ENCODE measurements at places on chromosomes 6 and 20. TPM values are rescaled to one million over a fixed set of nuclear protein-coding genes. Genes with fewer than 3 reads are reported as not detected.

DNA sequence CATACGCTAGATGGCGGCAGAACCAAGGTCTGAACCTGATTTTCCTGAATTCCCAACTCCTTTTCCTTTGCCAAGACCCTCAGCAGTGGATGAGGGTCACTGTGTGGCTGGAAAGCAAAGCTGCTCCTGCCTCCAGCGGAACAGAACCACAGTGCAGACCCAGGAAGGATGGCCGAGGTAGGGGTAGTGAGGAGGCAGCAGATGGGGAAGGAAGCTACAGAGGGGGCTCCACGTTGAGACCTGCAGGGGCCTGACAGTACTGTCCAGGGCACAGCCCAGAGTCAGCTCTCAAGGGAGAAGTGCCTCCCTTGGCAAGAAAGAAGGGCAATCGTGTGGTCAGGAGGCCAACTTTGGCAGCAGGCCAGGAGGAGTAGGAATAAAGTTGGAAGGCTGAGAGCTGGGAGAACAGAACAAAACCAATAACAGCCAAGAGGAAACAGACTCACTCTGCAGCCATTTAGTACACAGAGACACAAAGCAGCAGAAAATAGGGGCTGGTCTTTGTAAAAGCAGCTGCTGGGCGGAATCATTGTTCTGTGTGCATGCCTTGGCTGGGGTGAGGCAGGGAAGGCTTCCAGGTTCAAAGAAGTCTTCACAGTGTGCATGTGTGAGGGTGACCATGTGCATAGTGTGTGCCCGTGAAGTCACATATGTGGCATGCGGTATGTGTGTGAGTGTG is 3.1 kb downstream of the GABRR2 start:
- H3K27ac ChIP-seq = peak overlapping the region; percentile 63
- H3K36me3 ChIP-seq = no peaks in the 10 kb centered on the region
- H3K27me3 ChIP-seq = no peaks in the 10 kb centered on the region
- peak overlapping the region; percentile 3 for H3K4me3 ChIP-seq
- DNase-seq = peak; percentile 80

- no peak overlapping the region for H3K27ac ChIP-seq
Measured at GRCh38 chr6:25866011-25866410, 8.0 kb downstream of the SLC17A3 start.

The GDAP1L1 gene
- not detected for total RNA-seq

The NKX2-4 gene
- total RNA-seq = not detected

DNA sequence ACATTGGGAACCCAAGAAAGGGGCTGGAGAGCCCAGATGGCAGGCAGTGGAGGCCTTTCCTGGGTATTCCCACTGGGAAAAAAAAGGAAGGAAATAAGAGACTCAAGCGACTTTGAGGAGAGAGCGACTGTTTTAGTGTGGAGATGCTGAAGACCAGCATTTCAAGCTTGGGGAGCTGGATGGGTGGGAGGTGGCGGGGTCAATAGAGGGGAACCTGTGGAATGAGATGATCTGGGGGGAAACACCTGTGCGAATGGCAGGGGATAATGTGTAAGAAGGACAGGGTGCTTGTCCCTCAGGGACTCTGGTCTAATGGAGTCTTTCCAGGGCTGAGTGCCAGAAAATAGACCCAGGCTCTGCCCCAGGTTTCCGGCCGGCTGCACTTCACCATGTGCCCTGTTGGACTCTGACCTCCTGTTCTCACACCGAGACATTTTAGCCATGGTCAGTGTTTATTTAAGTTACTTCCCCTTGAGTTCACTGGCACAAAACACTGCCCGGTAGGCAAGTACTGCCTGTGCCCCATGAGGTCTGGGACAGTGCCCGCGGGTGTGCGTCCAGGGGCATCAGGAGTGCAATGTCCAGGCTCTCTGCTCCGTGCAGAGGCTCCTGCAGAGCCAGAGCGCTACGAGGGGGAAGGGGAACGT is 50.4 kb upstream of the NKX2-2 start:
- no peak overlapping the region for H3K4me3 ChIP-seq
- no peak for DNase-seq
- H3K36me3 ChIP-seq = no peaks in the 10 kb centered on the region
- H3K27me3 ChIP-seq = peaks cover 7% of the 10 kb centered on the region
- no peaks in the 10 kb centered on the region for H3K4me1 ChIP-seq

DNA sequence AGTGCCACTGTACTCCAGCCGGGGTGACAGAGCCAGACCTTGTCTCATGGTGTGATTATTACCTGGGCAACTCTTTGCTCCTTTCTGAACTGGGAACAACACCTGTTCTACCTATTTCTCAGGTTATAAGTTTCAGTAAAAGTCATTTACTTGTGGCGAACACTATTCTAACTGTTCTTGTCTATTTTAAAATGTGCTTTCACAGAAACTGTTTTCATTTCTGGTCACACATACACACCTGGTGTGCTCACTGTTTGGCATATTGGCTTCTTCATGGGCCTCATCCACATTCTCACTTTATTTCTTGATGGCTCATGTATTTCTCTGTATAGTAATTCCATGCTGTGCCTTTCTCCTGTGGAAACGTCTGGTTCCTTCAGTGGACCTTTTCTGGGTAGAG is 30.5 kb upstream of the XRN2 start:
- no peak for DNase-seq
- H3K4me1 ChIP-seq = no peaks in the 10 kb centered on the region
- no peak overlapping the region for H3K27ac ChIP-seq
- H3K36me3 ChIP-seq = no peaks in the 10 kb centered on the region
- no peak overlapping the region for H3K4me3 ChIP-seq
- H3K27me3 ChIP-seq = no peaks in the 10 kb centered on the region

- H3K4me1 ChIP-seq = peaks cover 6% of the 10 kb centered on the region
- H3K27ac ChIP-seq = no peak overlapping the region
- H3K27me3 ChIP-seq = 0 out of 2 replicates have a peak, but pooled peaks cover 4% of the 10 kb centered on the region
- no peak overlapping the region for H3K4me3 ChIP-seq
- no peak for DNase-seq
Measured at GRCh38 chr20:23010096-23010495, 25.0 kb upstream of the SSTR4 start.

DNA sequence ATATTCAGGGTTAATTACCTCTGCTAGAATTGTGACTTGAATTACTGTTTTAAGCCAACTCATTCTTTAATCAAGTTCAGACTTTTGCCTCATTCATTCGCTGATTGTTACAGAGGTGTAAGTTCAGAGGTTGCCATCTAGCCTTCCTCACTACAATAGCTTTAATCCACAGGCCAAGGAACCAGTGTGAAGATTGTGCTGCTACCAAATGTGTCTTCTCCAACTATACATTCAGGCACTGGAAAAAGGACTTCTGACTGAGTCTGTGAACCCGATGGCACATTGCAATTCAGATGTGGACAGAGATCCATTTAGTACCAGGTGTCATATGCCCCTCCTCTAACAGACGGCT is 111.2 kb upstream of the ADGRF1 start:
- no peak for DNase-seq
- H3K4me1 ChIP-seq = peaks cover 13% of the 10 kb centered on the region
- H3K27ac ChIP-seq = no peak overlapping the region
- H3K4me3 ChIP-seq = no peak overlapping the region
- no peaks in the 10 kb centered on the region for H3K36me3 ChIP-seq
- no peaks in the 10 kb centered on the region for H3K27me3 ChIP-seq

The PNLDC1 gene
- not detected for total RNA-seq

GRCh38 chr6:14875481-14876063 is 370.3 kb upstream of the JARID2 start:
- DNase-seq = no peak
- no peak overlapping the region for H3K4me3 ChIP-seq
- H3K27ac ChIP-seq = no peak overlapping the region
- H3K27me3 ChIP-seq = no peaks in the 10 kb centered on the region
- H3K36me3 ChIP-seq = no peaks in the 10 kb centered on the region

The SIM1 gene
- total RNA-seq = 1.6 TPM

DNA sequence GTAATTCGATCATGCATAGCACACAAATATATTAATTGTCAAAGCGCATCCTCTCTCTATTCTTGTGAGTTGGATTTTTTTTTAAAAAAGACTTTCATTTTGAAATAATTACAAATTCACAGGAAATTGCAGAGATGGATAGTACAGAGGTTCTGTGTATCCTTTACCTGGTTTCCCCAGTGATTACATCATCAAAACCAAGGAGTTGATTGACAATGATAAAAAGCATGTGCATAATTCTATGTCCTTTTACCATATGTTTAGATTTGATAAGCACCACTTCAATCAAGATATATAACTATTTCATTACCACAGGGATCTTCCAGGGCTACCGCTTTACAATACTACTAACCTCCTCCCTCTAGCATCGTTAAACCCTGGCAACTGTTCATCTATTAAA is 40.2 kb downstream of the CCN2 start:
- H3K36me3 ChIP-seq = no peaks in the 10 kb centered on the region
- peaks cover 6% of the 10 kb centered on the region for H3K4me1 ChIP-seq

GRCh38 chr6:25998379-25998778 is 35.8 kb downstream of the TRIM38 start:
- H3K27me3 ChIP-seq = no peaks in the 10 kb centered on the region
- H3K4me1 ChIP-seq = peaks cover 6% of the 10 kb centered on the region
- no peak overlapping the region for H3K27ac ChIP-seq
- H3K4me3 ChIP-seq = no peak overlapping the region
- 0 out of 2 replicates have a peak, but pooled peaks cover 5% of the 10 kb centered on the region for H3K36me3 ChIP-seq

GRCh38 chr20:35742741-35743523 is 872 bp upstream of the RBM39 start:
- peaks cover 28% of the 10 kb centered on the region for H3K36me3 ChIP-seq
- no peaks in the 10 kb centered on the region for H3K27me3 ChIP-seq
- peaks cover 38% of the 10 kb centered on the region for H3K4me1 ChIP-seq
- peak overlapping the region; percentile 76 for H3K4me3 ChIP-seq
- peak; percentile 34 for DNase-seq

The CCN6 gene
- not detected for total RNA-seq

The CST7 gene
- not detected for total RNA-seq

- H3K36me3 ChIP-seq = no peaks in the 10 kb centered on the region
- H3K27ac ChIP-seq = no peak overlapping the region
- H3K27me3 ChIP-seq = no peaks in the 10 kb centered on the region
- H3K4me1 ChIP-seq = no peaks in the 10 kb centered on the region
- DNase-seq = no peak
Measured at GRCh38 chr6:116176596-116176995, 50.7 kb upstream of the COL10A1 start.

DNA sequence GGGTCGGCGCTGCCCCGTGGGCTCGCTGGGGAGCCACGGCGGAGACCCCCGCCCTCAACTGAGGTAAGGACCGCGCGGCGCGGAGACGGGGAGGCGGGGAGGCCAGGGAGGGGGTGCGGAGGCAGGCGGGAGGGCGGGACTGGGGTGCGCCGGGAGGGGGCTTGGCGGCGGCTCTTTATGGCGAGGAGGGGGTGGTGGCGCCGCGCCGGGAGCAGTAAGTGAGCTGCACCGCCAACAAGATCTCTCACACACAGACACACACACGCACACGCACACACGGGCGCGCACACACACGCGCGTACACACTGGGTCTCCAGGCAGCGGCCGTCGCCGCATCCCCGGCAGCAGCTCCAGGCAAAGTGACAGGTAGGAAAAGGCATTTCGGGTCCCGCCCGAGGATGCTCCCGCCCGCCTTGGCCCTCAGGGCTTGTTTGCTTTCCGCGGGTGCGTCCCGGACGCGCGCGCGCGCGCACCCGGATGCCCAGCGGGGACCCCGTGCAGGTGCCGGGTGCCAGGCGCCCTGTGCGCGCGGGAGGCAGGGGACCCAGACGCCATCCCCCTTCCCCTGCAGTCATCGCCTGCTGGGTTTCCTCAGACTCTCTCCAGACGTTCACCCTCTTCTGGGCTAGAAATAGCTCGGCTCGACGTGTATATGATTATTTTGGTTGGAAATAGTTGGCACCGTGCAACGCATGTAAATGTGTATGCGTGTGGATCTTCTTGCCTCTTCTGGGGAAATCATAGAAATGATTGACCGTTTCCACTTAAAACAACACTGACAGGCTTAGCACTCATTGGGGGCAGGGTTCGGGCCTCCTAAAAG is at the start of gene PLCB4:
Gene PLCB4, plus strand, starts transcription at position 247 of the 823 bp plus-strand sequence. CDS start 238,728 bp downstream, outside the sequence.
- H3K27me3 ChIP-seq = no peaks in the 10 kb centered on the region
- DNase-seq = peak; percentile 61
- H3K36me3 ChIP-seq = no peaks in the 10 kb centered on the region
- peaks cover 6% of the 10 kb centered on the region for H3K4me1 ChIP-seq
- no peak within 1 kb of the TSS for H3K27ac ChIP-seq
- H3K4me3 ChIP-seq = peak within 1 kb of the TSS; percentile 83

GRCh38 chr6:166512567-166512966 is 73.9 kb downstream of the RAMACL start:
- H3K4me3 ChIP-seq = no peak overlapping the region
- H3K4me1 ChIP-seq = peaks cover 8% of the 10 kb centered on the region
- H3K27me3 ChIP-seq = no peaks in the 10 kb centered on the region
- H3K27ac ChIP-seq = no peak overlapping the region

The COL11A2 gene
- 0.25 TPM for total RNA-seq

The OGFR gene
- total RNA-seq = 52.2 TPM

DNA sequence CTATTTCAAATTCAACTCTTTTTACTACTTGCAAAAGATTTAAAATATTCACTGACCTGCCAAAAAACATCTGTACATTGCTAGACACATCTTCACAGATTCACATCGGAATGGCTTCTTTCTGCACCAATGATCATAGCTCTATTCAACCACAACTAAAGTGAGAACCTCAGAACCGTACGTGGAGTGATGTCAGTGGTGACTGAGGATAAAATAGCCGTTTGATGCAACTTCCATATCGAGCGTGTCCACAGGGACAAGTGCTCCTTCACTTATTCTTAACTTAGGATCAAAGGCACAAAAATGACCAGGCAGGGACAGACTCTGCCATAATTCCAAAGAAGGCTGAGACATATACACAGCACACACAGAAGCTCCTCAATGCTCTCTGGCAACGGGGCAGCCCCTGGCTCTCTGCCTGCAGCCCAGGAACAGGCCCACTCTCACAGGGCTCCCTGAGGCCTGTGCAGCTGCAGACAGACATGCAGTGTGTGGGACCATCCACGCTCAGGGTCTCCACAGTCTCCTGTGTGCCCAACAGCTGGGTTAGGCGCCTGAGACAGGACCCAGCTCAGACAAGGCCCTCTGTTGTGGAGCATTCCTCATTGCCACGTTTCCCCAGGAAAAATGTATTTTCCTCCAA is 22.8 kb downstream of the FYN start:
- H3K36me3 ChIP-seq = no peaks in the 10 kb centered on the region
- H3K4me1 ChIP-seq = peaks cover 26% of the 10 kb centered on the region
- H3K27me3 ChIP-seq = no peaks in the 10 kb centered on the region
- no peak for DNase-seq

GRCh38 chr6:2857580-2858337 is 16.1 kb upstream of the SERPINB1 start:
- DNase-seq = no peak
- H3K27ac ChIP-seq = no peak overlapping the region
- H3K36me3 ChIP-seq = no peaks in the 10 kb centered on the region
- H3K4me1 ChIP-seq = 0 out of 2 replicates have a peak, but pooled peaks cover 5% of the 10 kb centered on the region
- H3K4me3 ChIP-seq = no peak overlapping the region

The RPS21 gene
- 1,039 TPM for total RNA-seq

GRCh38 chr6:166657531-166657930 is 30.5 kb upstream of the RPS6KA2 start:
- no peak overlapping the region for H3K27ac ChIP-seq
- peaks cover 44% of the 10 kb centered on the region for H3K27me3 ChIP-seq
- H3K36me3 ChIP-seq = no peaks in the 10 kb centered on the region
- H3K4me3 ChIP-seq = no peak overlapping the region
- no peaks in the 10 kb centered on the region for H3K4me1 ChIP-seq

The ERVFRD-1 gene
- total RNA-seq = not detected

Measured in GM23248 (cell line).